ENCODE measurements at places on chromosomes 5 and 9. TPM values are rescaled to one million over a fixed set of nuclear protein-coding genes. Genes with fewer than 3 reads are reported as not detected.
A peak's percentile ranks its signal among the peaks of the same experiment; 100 is the strongest.

GRCh38 chr9:131960851-131961495 lies 118.7 kb downstream of the MED27 start:
- DNase-seq, result no peak

DNA sequence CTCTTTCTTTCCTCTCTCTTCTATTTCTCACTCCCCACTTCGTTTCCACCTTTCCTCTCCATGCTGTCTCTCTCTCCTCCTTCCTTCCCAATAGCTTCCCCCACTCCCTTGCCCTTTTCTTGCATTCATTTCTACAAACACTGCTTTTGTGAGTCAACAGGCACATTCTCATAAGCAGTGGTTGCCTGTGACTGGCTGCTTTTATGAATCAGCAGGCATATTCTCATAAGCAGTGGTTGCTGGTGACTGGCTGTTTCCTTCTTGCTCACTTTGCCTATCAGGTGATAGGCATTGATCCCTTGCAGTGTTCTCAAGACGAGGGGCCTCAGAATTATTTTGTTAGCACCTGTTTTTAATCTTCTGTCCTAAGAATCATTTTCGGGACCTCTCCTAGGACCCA lies 116.1 kb upstream of the ACTBL2 start:
- peak; percentile 15 for DNase-seq

TLX3 gene
- total RNA-seq, result not detected

NOXA1 gene
- 3.7 TPM for total RNA-seq

MEF2C gene
- total RNA-seq, result 9.9 TPM

DNA sequence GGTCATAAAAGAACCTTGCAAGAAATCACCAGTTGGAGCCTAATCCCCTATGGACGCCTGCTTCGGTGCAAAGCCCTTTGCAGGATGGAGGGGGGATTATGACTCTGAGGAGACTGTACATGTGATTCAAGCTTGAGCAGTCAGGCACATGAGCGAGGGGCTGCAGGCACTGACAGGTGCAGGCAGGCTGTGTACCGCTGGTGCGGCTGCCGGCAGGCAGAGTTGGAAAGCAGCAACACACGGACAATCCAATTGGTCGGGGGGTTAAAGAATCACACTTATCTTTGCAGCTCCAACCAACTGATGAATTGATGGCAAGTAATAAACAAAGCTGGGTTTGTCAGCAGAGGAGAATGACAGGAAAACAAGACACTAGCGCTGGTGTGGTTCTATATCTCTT lies 5.7 kb downstream of the WHRN start:
- no peak for DNase-seq

DNA sequence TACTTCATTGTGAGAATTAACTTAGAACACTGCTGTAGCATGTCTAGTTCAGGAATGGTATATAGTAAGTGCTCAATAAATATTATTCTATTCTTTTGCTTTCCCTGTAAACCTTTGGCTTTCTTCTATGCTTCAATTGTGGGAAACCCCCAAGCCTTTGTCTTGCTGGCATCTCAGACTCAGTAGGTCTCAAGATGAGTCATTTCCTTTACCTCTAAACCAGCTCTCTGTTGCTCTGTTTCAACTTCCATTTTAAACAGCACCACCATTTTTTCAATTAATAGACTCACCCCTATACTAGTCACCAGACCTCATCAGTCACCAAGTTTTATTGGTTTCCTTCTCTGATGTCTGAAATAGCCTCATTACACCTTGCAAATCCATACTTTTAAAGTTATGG lies 43.5 kb downstream of the DMAC1 start:
- no peak for DNase-seq

- DNase-seq, result no peak
Measured at GRCh38 chr5:179558932-179559283, 8.6 kb downstream of the RUFY1 start.

GRCh38 chr9:87531370-87532295 lies 34.0 kb downstream of the DAPK1 start:
- no peak for DNase-seq

SPATA31A1 gene
- not detected for total RNA-seq

DNA sequence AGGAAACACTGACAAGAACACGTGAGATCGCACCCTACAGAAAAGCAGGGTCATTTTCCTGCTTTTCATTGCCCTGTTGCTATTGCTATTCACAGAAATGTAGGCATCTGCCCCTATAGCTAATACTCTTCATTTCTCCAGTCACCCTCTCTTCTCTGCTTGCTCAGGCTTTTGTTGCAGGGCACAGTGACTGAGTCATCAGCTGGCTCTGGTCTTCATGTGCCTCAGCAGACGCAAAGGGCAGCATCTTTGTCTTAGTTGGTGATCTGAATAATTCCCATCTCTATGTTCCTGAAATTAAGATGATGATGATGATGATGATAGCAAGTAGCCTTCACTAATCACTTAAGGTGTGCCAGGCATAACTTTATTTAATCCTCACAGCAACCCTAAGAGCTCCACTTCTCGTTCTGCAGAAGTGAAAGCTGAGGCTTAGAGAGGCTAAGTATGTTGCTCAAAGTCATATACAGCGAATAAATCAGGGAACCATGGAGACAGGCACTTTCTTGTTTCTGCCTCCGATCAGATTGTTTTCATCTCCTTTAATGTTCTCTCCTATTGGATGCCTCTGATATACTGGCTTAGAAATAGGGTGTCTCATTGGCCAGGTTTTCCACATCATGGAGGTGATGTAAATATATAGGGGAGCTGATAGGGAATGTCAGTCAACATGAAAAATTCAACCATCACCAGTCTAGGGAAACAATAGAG lies 133.0 kb upstream of the STK32A start:
- DNase-seq, result no peak

Data from Panc1 (cell line).